ENCODE measurements at places on chromosomes 1 and 21.

DNA sequence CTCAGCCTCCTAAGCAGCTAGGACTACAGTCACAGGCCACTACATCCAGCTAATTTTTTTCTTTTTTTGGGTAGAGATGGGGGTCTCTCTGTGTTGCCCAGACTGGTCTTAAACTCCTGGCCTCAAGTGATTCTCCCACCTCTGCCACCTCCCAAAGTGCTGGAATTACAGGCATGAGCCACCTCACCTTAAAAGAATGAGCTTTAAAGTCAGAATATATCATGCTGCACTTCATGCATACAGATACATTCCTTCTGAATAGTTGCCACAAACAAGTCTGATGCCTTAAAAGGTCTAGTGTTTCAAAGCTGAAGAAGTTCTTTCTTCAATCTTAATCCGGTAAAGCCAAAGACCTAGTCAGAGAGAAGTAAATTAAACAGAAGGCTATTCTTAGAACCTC, 23.8 kb upstream of the CPLANE2 start:
- no peak for DNase-seq

GRCh38 chr1:52668711-52669110, 29.4 kb downstream of the COA7 start:
- DNase-seq: no peak

DNA sequence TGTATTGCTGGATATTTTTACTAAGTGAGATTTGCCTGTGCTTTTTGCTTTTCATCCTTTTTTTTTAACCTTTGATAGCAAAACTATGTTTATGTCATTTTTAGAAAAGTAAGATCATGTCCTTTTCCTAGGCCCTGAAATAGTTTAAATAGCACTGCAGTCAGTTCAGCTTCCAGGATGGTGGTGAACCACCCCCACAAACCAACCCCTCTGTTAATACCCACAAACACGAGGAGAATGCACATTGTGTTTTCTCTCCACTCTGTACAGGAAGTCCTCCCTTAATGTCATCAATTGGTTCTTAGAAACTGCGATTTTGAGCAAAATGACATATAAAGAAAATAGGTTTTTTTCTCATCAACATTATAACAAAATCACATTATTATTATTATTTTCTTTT, 117.7 kb upstream of the DSCAM start:
- no peak for DNase-seq

GRCh38 chr1:170284016-170284415, 138.3 kb downstream of the NTMT2 start:
- no peak for DNase-seq

DNA sequence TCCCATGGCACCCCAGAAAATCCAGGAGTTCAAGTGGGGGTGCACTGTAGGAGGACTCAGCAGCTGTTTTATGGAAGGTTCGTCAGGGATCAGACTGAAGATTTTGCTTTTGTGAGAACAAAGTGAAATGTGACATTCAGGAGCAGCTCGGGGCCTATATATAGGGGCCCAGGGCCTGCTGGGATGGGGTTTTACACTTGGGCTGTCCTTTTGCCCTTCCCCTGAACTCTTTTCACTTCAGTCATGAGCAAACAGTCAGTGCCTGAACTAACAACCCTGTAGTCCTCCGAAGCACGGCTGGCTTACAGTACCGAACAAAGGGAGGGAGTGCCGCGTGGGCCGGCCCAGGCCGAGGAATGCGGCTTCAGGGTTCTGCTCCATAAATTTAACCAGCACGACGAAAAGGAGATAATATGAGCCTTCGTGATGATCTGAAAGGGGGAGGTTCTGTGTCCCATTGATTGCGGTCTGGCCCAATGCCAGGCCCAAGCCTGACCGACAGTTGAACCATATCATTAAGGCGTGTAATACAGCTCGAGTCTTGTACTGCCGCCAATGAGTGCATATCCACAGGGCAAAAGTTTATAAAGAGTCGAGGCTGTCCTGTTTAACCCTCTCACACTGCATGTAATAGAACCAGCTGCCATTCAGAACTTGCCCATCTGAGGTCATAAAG, 139.9 kb downstream of the DHRS3 start:
- peak; percentile 42 for DNase-seq

DNA sequence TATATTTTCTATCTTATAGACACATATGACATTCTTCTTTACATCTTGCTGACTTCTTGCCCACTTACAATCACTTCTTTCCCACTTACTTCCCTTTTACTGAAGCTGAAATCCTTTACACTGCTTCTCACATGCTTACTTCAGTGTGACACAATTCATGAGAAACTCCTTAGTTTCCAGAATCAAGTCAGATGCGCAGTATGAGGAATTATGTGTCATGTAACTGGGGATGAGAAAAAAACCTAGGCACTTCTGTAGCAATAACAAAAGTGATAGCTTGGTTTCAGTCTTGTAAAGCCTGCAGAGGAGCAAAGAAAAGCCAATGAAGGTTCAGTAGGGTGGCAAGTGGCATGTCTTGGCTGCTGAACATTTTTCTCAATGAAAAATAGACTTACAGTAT, 566.2 kb upstream of the RGS18 start:
- DNase-seq: no peak

GRCh38 chr1:36561361-36561724, 78.6 kb upstream of the CSF3R start:
- no peak for DNase-seq

- no peak for DNase-seq
Measured at GRCh38 chr1:117658676-117659075, 52.8 kb downstream of the TENT5C start.

DNA sequence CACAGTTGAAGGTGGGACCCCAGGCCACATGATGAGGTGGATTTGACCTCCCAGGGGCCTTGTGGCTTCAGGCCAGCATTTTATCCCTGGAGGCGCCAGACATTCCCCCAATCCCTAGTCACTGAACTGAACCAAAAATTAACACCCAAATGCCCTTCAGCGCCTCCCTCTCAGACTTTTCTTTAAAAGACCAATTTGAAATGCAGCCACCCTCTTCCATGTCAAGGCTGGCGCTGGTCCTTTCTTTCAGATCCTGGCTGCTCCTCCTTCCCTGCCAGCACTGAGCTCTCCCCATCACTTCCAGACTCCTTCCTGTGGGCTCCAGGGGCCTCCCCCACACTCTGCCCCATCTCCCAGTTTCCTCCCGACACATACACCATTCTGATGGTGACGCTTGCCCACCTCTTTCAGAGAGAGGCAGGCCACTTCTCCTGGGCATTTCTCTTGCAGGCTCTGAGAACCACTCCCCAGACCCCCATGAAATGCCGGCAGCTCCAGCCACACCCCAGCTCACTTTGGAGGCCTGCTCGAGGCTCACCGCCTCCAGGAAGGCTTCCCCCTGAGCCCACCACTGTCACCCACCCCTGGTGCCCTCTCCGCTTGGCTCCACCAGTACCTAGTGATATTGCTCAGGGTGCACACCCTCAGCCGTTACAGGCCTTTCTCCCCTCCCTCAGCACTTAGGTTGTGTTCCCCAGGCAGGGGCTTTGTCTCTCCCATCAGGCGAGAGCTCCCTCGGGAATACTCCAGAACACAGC, 27.0 kb downstream of the NAV1 start:
- DNase-seq: no peak

DNA sequence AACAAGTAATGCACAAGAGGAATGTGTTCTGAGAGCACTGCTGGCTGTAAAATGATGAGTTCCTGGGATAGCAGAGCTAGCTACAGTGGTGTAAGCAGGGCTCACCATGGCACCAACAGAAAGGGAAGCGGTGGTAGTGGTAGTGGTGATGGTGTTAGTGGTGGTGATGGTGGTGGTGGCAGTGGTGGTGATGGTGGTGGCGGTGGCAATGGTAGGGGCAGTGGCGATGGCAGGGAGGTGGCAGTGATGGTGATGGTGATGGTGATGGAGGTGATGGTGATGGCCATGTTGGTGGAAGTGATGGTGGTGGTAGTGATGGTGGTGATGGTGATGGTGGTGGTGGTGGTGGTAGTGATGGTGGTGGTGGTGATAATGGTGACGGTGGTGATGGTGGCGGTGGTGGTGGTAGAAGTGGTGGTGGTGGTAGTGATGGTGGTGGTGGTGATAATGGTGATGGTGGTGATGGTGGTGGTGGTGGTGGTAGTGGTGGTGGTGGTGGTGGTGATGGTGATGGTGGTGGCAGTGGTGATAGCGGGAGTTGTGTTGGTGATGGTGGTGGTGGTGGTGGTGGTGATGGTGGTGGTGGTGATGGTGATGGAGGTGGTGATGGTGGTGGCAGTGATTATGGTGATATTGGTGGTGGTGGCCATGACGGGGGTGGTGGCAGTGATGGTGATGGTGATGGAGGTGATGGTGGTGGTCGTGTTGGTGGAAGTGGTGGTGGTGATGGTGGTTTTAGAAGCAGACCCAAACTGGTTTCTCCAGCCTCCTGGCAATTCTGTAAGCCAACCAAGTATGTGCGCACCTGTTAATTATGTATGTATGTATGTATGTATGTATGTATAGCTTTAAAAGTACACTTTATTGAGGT, 254.1 kb downstream of the TRABD2B start:
- no peak for DNase-seq

- DNase-seq: no peak
Measured at GRCh38 chr1:8096105-8097011, 70.2 kb upstream of the ERRFI1 start.

- no peak for DNase-seq
Measured at GRCh38 chr1:207883104-207883651, 27.7 kb downstream of the CD34 start.

DNA sequence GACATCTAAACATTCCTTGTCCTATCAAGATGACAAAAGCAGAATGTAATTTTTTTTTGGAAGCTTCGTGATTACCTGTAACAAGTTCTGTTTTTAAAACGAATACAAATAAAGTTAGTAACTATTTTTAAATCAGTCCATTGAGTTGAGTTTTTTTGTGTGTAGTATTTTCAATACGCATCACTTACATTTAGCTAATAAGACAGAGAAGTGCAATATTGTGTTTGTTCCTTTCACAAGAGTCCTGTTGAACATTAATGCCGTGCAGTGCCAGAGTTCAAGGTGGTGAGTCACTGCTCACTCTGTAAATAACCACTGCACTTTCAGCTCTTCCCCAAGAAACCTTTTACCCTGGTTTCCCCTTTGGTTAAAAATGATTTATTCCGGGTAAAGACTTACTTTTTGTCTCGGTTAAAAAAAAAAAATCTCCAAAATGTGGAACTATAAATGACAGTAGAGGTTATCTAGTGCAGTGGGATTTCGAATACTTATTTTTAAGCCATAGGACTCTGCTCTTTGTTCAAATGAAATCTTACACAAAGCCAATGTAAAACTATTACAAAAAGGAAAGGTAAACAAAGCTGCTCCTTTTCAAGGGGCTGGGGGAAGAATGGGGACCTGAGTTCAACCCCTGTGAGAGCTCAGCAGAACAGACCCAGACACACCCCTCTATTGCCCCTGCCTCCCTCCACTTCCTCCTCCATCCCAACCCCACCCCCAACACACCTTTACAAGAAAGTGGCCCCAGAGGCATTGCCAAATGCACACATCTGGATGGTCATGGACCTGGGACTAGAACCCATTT, 14.8 kb upstream of the NCMAP start:
- DNase-seq: no peak

GRCh38 chr1:30751830-30752650, 5.5 kb downstream of the LAPTM5 start:
- no peak for DNase-seq

DNA sequence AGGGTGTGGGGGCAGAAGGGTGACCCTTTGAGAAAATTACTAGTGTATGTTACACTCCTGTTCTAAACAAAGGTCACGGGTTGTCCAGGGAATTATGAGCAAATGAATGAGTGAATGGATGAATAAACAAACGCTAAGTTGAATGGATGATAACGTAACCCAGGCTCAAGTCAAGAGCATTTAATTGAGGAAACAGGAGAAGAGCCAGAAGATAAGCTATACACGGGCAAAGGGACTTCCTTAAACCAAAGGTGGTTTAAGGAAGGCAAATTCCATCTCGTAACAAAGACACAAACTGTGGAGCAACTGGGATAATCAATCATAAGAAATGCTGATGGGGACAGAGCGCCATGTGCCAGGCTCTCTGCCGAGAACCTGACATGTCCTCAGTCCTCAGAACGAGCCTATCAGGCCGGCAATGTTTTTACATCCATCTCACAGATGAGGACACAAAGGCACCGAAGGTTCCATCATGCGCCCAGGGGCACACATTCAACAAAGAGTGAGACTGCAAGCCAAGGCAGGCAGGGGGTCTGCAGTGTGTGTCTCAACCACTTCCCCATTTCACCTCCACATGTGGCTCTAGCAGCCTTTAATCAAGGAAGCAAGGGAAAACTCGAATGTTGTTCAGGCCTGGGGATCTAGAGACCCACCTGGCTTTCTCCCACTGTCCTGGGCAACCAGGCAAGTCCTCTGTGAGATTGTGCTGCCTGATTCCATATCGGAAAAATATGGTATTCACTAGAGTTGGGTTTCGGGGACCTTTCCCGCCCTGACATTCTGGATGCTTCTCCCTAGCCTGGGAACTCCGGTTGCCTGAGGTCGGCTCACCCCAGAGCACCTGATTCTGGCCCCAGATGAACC, 126.8 kb upstream of the EDN2 start:
- DNase-seq: no peak

GRCh38 chr1:39525366-39526165, 34.1 kb downstream of the BMP8A start:
- DNase-seq: peak; percentile 17

GRCh38 chr1:228081578-228082213, 812 bp upstream of the ARF1 start:
- no peak for DNase-seq

DNA sequence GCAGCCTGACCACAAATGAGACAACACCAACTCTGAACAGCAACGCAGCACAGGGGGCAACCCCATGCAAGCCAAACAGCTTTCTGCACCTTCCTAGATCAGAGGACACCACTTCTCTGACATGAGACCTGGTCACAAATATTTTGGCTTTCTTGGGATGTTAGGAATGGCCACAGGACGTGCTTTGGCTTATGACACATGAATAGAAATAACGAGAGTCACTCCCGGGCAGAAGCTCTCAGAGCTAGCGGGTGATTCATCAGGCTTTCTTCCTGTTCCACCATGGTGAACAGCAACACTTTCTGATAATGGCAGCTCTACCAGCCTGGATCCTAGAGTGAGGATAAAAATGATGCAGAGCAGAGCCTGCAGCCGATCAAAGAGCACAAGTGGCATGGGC, 39.4 kb downstream of the PAFAH2 start:
- DNase-seq: no peak

GRCh38 chr1:113811156-113811887, 954 bp downstream of the RSBN1 start:
- peak; percentile 18 for DNase-seq

DNA sequence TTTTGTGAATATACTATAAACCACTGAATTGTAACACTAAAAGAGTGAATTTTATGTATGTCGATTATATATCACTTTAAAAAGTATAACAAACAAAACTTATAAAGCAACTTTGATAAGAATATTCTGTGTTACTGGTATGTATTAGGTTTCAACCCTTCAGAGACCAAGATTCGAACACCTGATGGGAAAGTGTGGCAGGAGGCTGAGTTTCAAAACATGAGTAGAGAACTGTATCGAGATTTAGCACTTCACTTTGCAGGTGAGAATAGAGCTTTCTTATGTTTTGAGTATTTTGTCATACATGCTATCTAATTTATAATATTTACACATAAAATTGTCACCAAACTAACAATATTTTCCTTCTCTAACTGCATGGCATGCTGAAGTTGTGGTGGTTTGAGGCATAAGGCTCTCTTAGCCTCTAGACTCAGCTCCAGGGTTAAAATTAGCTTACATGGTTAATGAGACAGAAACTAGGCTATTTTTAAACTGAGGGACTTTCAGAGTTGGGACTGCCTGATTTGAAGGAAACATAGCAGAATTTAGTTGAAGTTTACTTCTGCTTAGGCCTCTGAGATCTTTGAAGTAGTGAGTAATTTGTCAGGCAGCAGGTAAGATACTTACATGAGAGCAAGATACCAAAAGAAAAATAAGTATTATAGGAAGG, 48.6 kb downstream of the CEP350 start:
- DNase-seq: no peak

- no peak for DNase-seq
Measured at GRCh38 chr21:39115576-39116235, 67.5 kb downstream of the PSMG1 start.
